Activated CD4-positive, alpha-beta T cell treated with anti-CD3 and anti-CD28 coated beads, Interleukin-2, amount 50 U/mL, for 24 hours (primary cell): ENCODE measurements at places on chromosomes 7 and 10.
A peak's percentile ranks its signal among the peaks of the same experiment; 100 is the strongest.

DNA sequence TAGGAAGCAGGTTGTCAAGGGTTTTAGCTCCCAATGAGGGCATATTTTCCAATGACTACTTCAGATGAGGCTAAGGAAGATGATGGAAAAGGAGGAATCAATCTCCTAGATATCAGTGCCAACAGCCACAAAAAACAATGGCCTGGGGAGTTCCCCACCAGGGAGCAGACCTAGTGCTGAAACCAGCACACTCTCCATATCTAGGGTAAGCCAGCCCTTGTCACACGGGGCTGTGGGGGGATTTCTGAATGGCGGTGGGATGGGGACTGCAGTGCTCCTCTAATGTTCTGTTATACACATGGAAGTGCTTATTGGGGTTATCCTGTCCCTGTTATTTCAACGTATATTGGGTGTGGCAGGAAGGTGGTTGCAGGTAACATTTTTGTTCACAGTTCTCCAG is 18.5 kb downstream of the EPC1 start:
- no peak for DNase-seq

DNA sequence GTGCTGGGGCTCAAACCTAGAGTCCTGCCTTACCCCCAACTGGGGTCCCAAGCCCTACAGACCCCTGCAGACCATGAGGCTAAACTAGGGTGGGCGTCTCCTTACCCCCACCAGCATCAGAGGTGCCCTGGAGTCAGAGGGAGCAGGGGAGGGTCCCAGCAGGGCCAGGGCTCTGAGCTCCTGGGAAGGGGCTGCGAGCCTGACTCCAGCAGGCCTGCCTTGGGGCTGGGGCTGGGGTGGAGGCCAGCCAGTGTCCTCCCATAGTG is 1.3 kb downstream of the SNCG start:
- DNase-seq: no peak

- no peak for DNase-seq
Measured at GRCh38 chr7:24722386-24723177, 34.7 kb downstream of the GSDME start.

DNA sequence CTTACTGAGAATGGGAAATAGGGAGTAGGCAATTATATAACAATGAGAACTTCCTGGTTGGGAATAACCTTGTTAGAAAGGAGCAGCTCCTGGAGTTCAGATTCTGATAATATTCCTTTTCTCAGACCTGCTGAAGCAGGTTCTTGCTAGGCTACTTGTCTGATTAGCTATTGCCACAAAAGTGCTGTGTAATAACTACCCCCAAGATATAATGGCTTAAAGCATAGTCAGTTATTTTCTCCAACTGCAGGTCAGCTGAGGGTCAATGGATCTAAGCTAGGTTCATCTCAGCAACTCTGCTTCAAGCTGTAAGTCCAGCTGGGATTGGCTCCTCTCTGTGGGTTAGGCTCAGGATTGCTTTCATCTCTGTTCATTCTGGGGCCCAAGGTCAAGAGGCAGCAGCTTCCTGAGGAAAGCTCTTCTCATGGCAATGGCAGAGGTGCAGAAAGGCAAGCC is 9.4 kb upstream of the CNOT4 start:
- DNase-seq: no peak

DNA sequence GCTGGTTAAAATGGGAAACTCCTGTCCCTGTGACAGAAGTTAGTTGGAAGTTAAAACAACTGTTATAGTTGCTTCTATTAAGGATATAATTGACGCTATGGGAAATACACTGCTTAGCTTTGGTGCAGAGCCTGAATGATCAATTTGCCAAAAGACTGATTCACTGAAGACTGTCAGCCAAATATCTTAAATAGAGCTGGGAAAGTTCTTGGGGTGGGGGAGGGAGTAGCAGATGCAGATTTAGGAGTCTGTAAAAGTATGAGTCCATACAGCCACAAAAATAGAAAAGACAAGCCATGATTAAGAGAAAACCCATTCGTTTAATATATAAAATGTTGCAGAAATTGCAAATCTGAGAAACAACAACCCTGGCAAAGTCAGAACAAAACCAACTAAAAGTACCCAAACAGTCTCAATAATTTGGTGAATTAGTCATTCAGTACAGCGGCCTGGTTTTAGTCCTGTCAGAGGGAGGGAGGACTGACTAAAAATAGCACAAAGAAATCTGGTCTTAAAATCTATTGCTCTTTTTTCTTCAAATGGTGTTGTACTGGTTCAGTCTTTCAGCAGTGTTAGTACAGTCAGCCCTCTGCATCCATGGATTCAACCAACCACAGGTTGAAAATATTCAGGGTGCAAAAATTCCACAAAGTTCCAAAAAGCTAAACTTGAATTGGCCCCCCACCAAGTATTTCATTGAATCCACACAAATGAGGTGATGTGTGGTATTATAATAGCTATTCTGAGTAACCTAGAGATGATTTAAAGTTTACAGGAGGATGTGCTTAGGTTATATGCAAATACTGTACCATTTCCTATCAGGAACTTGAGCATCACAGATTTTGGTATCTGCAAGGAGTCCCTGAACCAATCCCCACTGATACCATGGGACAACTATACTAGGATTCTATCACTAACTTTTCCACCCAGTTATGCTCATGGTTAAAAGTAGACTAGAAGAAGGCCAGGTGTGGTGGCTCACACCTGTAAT is 30.0 kb downstream of the STK17A start:
- no peak for DNase-seq

- no peak for DNase-seq
Measured at GRCh38 chr10:28677888-28678686, 766 bp downstream of the BAMBI start.

DNA sequence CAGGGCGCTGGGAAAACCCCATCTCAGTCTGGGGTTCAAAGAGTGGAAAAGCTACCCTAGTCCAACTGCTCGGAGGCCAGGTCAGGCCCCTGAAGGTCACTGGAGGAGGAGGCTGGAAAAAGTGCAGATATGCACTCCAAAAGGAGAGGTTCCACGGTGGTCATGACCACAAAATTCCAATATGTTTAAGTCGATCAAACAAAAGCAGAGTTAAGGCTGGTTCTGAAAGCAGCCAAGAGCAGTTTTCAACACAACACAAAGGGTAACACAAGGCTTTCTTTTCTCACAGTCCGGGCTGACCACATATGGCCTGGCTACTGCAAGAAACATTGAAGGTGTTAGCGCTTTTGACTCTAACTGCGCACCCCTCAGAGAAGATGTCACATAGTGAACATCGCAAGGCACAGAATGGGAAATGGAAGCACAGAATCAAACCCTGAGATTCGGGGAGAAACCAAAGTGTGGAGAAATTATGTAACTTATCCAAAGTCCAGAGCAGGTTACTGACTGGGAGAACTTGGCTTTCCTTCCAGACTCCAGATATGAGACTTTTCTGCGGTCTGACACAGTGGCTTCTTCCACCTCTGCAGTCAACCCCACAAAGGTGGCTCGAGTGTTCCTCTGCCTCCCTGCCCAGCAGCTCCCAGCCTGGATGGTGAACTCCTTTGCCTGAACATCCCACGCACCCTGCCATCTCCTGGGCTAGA is 1.3 kb upstream of the GRB10 start:
- DNase-seq: no peak

DNA sequence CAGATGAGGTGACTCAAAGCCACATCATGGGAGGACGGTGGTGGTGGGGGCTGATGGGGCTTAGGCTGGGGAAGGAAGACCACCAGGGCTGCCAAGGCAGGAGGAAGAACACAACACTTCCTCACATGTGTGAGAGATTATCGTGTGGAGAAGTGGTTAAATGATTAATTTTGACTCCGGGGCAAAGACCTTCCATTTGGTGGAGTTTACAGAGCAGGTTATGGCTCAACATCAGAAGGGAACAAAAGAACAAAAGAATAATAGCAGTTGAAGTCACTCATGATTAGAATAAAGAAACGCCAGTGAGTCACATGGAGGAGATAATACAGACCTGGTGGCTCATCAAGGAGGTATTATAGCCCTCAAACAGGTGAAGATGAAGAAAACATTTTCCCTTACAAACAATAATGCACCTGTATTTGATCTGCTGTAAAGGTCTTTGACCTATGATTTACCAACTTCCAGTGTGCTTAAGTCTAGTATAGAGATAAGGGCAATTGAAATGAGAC is 170.1 kb downstream of the PKD1L1 start:
- no peak for DNase-seq

DNA sequence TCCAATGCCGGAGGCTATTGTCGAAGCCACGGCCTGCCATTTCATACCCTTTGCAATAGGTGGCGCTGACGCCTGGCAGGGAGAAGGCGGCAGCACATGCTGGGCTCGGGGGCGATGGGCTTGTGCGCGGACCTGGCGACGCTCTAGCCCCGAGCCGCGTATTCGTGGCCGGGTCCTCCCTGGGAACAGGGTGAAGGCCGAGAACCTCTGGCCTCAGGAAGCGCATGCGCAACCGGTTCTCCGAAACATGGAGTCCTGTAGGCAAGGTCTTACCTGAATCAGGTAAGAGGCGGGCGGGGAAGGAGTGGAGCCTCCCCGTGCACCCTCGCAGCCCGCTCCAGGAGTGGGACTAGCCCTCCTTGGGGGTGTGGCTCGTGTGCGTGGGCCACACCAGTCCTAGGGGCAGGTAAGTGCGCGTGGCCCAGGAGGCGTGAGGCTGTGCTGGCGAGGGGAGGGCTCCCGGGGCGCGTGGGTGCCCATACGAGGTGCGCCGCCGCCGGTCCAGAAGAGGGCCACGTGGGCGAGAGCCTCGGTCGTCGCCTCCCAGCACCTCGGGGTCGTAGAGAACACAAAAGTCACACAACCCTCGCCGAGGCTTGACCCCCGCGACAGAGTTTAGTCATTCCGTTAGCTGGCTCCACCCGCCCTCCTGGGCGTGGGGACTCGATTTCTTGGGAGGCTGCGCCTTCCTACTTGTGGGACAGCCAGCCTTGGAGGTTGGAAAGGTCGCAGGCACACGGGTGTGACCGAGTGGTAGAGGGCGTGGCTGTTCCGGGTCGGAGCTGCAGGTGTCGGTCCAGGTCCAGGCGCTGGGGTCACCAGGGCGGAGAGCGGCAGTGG is 5.6 kb upstream of the MEST start:
- DNase-seq: peak; percentile 21

DNA sequence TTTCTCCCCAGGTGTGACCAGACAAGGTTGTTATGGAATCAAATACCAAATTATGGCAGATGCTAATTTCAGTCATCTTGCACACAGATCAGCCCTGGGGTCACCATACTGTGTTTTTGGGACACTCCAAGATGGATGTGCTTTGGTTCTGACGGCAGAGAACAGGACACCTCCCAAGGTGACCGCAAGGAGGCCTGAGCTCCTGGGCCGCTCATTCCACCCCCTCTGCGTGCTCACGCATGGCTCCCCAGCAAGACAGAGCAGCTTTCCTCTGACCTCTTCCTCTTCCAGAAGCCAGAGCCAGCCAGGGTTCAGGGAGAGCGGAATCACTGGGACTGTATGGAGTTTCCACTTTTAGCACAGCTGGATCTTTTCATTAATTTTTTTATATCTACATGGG is 402.8 kb downstream of the DNAJB6 start:
- DNase-seq: no peak

GRCh38 chr10:38730076-38730475 is 635.9 kb downstream of the ZNF37A start:
- no peak for DNase-seq

DNA sequence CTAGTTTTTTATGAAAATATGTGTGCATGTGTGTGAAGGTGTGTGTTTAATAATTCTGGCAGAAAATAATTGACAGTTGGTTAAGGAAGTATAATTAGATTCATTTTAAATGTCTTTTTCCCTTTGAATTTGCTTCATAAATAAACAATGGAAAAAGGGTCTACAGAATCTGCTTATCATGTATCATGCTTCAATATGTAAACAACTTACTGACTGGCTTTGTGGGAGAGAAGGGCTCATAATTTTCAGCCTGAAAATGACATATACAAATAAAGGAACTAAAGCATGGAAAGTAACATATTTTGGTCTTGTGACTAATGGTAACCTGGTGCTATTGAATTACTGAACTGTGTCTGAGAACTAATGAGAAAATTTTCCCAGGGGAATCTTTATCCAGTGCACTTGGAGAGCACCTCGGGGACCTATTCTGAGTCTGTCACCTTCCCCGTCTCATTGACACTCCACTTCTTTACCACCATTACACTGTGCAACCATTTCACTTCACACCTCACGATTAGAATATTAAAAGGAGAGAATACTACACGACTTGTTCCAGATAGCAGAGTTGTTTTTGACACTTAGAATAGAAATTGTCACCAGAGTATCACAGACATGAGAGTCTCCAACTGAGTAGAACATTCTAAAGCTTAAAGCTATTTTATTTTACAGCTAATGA is 298.6 kb downstream of the TFEC start:
- DNase-seq: no peak

- no peak for DNase-seq
Measured at GRCh38 chr10:36634916-36635315, 490.5 kb upstream of the ANKRD30A start.

GRCh38 chr10:78875331-78875877 is 193.4 kb upstream of the ZMIZ1 start:
- DNase-seq: no peak

DNA sequence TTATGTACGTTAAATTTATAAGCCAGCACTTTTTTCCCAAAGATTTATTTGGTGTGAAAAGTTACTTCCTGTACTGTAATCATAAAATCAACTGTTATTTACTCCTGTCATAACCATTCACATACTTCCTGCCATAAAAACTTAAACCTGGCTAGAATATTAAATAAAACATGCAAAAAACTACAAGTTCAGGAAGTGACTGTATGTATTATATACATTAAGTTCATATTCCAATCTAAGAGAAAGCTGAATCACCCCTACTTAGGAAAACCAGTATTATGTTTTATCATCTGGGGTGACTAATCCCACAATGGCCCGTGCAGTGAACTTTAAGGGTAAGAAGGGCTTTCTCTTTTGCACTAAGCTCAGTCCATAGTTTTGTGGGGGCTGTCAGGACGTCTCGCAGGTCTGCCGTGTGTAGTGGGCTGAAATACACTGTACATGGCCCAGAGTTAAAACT is 183.7 kb upstream of the KLF14 start:
- DNase-seq: no peak

- DNase-seq: no peak
Measured at GRCh38 chr7:12731214-12731656, 43.8 kb downstream of the ARL4A start.

DNA sequence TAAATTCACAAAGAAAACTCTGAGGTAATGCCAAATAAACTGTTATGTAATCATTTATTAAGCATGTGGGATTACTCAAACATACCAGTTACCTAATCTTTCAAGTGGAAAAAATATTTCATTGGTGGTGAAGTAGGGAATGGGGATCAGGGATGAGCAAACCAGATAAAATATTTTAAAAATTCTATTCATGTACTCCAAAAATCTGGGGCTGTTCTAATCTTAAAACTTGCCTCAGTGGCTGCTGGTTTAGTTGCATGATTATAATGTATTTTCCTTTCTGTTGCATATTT is 19.5 kb downstream of the LMOD2 start:
- DNase-seq: no peak

DNA sequence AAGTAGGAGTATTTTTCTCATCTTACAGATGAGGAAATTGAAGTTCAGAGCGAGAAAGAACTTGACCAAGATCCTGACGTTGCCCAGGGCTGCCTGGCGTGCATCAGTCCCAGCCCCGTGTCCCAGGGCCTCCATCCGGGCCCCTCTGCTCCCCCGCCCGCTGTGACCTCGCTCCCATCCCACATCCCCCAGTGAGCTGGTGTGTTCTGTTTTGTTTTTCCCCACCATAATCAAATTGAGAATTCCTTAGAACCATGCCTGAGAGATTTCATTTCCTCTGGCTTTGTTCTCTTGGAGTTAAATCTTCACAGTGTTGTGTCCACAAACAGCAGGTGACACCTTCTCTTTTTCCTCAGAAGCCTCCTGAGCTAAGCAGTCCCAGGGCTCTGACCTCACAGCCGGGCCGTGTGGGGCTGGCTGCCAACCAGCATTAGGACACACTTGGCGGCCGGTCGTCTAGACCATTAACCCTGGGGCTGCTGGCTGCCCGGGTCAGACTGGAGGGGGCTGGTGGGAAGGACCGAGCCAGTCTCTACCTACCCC is 44.3 kb downstream of the PFKP start:
- no peak for DNase-seq
